ENCODE measurements at places on chromosomes 2 and 18.
A peak's percentile ranks its signal among the peaks of the same experiment; 100 is the strongest.

GRCh38 chr18:77754475-77755044, 504.9 kb downstream of the GALR1 start:
- no peak for DNase-seq

DNA sequence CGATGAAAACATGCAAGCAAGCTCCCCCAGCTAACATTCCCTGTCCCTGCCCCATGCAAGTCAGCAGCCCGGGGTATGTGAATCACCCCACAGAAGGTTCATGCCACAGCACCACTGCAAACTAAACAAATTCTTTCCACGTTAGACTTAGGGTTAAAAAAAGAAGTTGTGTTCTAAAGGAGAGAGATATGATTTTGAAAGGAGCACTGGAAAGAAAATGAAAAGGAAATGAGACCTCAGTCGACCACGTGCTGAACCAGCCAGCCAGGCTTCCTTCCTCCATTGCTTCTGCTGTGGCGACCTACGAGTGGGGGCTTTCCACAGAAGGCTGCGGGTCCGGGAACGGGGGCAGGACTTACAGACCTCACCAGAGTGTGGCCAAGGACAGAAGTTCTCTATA, 52.0 kb downstream of the ARL4C start:
- DNase-seq: peak; percentile 84

DNA sequence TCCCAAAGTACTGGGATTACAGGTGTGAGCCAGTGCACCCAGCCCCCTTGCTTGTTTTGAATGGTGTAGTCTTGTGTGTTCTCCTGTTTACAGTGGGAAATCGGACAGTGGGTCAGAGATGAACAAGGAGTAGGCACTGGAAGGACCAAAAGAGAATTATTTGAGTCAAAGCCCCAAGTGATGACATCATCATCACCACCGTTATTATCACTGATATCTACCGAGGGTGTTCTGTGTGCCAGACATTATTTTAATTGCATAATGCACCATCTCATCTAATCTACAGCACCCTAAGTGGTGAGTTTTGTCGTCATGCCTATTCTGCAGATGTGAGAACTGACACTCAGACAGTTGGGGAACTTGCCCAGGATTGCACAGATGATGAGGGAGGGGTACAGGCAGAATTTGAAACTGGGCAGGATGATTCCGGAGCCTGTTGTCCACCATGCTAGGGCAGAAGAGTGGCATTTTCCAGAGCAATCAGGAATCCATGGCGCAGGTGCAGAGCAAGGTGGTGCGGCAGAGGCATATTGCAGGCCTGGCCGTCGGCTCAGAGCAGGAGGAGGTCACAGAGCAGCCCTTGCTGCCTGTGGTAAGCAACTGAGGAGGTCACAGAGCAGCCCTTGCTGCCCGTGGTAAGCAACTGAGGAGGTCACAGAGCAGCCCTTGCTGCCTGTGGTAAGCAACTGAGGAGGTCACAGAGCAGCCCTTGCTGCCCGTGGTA, 137.0 kb upstream of the HDAC4 start:
- DNase-seq: no peak

GRCh38 chr2:45263147-45263546, 253.9 kb upstream of the SIX2 start:
- DNase-seq: no peak

GRCh38 chr2:212797484-212798205, 259.0 kb upstream of the ERBB4 start:
- no peak for DNase-seq

DNA sequence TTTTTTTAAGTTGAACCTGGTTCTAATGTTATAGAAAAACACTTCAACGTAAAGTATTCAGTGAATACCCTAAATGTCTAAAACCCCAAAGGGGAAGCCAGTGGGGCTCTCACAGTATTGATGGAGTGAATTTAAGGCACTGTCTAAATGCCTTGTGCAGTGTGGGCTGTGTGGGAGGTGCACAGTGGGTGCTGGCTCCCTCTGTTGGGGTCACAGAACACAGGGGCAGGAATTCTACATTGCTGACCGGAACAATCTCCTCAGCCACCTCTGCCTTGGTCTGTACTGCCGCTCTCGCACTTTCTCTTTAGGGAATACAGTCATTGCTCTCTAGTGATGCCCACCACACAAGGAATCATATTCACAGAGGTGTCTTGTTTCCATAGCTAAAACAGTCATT, 45.4 kb downstream of the SPRED2 start:
- no peak for DNase-seq

DNA sequence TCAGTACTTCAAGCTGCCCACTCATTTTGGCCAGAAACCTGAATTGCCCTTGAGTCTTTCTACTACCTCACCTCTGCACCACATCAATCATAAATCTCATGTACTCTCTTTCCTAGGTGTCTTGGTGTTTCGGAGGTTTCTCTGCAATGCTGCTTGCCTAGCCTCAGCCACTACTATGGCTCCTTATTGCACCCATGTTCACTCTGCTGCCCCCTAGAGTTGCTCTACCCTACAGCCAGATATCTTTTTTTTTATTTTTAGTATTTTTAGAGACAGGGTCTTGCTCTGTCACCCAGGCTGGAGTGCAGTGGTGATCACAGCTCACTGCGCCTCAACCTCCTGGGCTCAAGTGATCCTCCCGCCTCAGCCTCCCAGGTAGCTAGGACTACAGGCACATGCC, 413.0 kb downstream of the PTPRM start:
- DNase-seq: no peak

- DNase-seq: no peak
Observed at GRCh38 chr2:160091381-160091780, 29.0 kb upstream of the PLA2R1 start.

GRCh38 chr2:74137651-74138599, 9.8 kb downstream of the BOLA3 start:
- no peak for DNase-seq

- no peak for DNase-seq
Observed at GRCh38 chr2:138500592-138501424, 762 bp upstream of the SPOPL start.

- DNase-seq: no peak
Observed at GRCh38 chr2:9167718-9168657, 38.6 kb upstream of the ASAP2 start.

GRCh38 chr2:119873350-119874315, 113.9 kb downstream of the PTPN4 start:
- DNase-seq: no peak

DNA sequence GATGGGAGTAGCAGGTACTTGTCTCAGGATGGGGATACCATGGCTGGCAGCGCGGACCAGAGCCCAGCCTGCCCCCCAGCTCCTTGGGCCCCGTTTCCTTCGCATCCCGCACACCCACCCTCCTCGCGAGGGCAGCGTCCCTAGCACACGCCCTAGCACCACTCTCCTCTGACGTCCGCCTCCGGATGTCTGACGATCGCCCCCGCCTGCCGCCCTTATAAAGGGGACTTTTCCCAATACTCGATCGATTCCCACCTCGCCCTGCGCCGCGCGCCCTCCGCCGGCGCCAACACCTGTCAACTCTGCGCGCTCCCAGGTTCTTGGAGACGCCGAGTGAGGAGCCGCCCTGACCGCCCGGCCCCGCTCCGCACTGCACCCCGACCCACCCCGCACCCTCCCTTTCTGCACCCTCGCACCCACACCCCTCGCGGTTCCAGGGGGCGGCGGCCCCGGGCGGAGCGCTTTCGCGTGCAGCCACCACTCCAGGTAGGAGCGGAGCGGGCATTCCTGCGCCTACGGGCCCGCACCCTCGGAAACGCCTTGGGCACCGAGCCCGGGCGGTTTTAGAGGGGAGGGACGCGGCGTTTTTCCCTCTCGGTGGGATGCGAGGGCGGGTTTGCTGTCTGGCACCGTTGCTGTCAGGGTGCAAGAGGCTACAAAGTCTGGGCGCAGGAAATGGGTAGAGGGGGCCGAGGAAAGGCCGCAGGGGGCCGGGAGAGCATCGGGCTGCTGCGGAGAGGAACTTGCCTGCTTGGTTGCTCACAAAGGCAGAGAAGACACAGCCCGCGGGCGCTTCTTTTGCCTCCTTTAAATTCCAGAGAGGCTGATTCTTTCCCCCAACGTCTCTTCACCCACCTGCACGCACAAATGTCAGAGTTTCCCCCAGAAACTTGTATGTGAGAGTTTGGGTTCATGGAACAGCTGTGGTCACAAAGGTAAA, at the start of gene SLC5A7:
TSS of gene SLC5A7 (plus strand) at position 247 of the 940 bp plus-strand sequence. CDS start 1,632 bp downstream, outside the sequence.
- no peak for DNase-seq

DNA sequence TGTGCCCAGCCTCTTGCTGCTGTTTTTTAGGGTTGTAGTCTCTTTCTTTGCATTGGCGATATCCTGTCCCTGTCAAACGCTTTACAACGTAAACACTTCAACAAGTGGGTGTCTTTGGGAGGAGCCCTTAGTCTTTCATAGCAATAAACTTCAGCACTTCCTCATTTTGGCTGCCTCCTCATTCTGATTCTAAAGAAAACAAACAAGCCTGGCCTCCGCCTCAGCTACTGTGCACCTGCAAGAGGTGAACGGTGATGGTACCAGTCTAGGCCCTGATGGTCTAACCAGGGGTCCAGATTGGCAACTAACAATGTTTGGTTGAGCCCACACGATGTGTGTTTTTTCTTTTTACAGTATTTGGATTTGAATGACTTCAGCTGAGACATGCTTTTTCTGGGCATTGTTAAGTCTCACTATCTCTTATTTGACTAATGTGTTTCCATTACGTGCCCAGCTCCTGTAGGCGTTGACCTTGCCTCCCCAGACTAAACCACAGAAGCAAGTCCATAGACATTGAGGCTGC, 53.2 kb upstream of the CUL3 start:
- DNase-seq: no peak

- DNase-seq: no peak
Observed at GRCh38 chr2:186879312-186879711, 30.3 kb upstream of the ZSWIM2 start.

GRCh38 chr2:85291425-85292023, 36.3 kb downstream of the TGOLN2 start:
- DNase-seq: no peak

GRCh38 chr2:10080536-10081304, 509 bp upstream of the CYS1 start:
- DNase-seq: no peak

DNA sequence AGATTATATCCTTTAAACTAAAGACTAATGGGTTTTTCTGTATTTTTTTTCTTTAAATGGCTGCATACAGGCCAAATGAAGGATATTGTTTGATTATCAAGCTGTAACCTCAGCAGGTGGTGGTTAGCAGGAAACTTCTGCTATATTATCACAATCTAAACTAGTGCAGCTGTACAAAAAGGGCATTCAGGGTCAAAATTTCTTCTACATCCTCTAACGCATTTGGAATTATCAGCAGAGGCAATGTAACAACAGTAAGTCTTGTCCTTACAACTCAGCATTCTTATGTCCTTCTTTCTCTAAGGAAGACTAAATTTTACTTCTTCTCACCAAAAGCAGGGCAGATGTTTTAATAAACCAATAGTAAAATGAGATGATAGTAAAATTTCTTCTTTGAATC, 135.8 kb upstream of the FN1 start:
- no peak for DNase-seq

DNA sequence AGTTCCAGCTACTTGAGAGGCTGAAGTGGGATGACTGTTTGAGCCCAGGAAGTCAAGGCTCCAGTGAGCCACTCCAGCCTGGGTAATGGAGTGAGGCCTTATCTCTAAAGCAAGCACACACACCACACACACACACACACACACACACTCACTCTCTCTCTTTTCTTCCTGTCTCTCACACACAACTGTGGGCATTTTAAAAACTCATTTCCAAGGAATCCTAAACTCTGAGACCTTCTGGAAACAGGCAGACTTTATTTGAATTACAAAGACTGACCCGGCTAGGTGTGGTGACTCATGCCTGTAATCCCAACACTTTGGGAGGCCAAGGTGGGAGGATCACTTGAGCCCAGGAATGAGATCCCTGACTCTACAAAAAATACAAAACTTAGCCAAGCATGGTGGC, 21.3 kb downstream of the WDSUB1 start:
- no peak for DNase-seq

DNA sequence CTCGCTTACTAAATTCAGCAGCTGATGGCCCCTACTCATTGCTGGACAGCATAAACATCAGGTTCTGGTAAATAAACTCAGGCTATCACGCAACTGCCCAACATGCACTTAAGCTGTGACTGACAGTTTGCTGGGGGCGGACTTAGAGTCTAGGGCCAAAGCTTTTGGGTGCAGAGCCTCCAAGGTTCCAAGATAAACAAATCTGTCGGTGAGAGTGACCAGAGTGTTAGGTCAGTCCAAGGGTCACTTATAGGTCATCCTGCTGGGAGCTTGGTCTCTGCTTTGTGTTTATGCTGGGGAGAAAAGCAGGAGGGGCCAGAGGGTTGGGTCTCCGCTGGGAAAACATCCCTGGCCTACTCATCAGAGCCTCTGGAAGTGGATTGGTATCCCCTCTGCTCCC, 188.6 kb upstream of the GATA6 start:
- no peak for DNase-seq

DNA sequence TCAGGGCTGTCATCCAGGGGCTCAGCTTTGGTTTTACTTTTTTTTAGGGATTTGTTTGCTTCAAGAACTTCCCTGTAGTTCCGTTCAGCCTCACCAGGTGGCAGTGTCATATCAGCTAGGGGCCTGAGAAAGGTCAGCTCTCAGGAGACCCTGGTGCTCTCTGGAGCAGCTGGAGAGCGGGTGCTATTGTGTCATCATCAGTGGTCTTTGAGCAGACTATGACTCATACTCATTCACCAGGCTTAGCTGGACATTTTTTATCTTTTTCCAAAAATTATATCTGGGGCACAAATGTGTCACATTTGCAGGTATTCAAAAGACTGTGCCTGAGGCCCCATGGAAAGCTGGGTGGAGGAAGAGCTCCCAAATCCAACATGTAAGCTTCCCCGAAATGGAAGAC, 24.4 kb downstream of the ZNF892 start:
- DNase-seq: no peak

DNA sequence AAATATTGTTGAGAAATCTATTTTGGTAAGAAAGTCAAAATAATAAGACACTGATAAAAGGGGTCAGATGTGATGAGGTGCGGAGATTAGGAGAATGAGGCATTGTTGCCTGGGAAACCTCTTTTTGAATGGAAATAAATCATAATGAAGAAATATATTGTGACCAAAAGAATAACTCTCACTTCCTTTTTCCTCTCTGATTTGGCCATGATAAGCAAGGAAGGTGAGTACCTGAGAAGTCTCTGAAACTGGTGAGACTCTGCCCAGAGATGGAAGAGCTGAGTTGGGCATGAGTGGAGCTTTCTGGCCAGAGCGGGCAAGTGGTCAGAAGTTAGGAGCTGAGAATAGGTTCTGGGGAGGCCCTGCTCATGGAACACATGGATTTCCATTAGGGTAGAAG, 11.8 kb downstream of the LAMA3 start:
- DNase-seq: no peak

GRCh38 chr2:41496908-41497307, 550.9 kb upstream of the PKDCC start:
- DNase-seq: no peak

DNA sequence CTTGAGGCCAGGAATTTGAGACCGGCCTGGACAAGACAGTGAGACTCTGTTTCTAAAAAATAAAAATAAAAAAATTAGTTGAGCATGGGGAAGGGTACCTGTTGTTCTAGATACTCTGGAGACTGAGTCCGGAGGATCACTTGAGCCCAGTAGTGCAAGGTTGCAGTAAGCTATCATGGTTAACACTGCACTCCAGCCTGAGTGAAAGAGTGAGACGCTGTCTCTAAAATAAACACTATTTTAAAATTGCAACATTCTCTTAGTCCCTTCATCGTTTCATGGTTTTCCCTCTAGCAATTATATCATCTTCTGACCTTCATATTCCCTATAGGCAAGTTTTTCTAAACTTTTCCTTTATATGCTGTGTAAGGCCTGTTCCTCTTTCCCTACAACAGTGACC, 248.5 kb downstream of the VAPA start:
- DNase-seq: no peak

- DNase-seq: no peak
Observed at GRCh38 chr2:237942513-237942899, 24.3 kb upstream of the UBE2F start.

- no peak for DNase-seq
Observed at GRCh38 chr2:7515327-7515726, 598.1 kb downstream of the RNF144A start.

Measured in activated CD8-positive, alpha-beta memory T cell treated with anti-CD3 and anti-CD28 coated beads for 24 hours (primary cell).